Osteocyte (in vitro differentiated cells): ENCODE measurements at places on chromosomes 16 and 17. TPM values are rescaled to one million over a fixed set of nuclear protein-coding genes. Genes with fewer than 3 reads are reported as not detected.

DNA sequence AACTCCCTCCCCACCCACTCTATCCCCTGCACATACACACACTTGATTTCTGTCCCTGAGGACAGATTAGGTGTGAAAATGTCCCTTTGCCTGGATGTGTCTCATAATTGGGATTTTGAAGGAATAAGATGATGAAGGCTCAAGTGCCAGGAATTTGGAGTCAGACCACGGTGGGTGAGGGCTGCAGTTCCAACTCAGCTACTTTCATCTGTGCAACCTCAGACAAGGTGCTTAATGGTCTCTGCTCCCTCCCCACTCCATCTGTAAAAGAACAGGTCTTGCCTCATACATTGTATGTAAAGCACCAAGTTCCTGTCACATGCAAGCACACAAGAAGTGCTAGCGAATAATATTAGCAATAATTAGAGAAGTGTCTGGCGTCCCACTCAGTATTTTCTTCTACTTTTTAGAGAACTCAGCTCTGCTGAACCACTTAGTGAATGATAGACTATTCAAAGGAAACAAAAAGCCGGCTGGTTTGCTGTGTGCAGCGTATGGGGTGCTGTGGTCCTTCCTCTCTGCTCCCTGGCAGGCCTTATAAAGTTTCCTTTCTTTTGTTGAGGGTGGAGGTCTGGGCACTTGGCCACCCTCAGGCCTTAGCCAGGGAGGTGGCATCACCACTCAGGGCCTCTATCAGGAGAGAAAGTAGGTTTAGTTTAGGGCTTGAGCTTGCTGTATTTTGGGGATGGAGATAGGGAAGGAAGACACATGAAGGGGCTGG is 6.4 kb downstream of the TBX4 start:
- peak; percentile 27 for DNase-seq
- H3K4me1 ChIP-seq: peaks cover 32% of the 10 kb centered on the region
- H3K27ac ChIP-seq: no peak overlapping the region
- no peak overlapping the region for H3K4me3 ChIP-seq
- peaks cover 4% of the 10 kb centered on the region for H3K36me3 ChIP-seq
- H3K27me3 ChIP-seq: peaks cover 79% of the 10 kb centered on the region

GRCh38 chr16:12708266-12708665 is 95.4 kb downstream of the CPPED1 start:
- no peak overlapping the region for H3K27ac ChIP-seq
- DNase-seq: no peak
- no peak overlapping the region for H3K4me3 ChIP-seq
- peaks cover 2% of the 10 kb centered on the region for H3K4me1 ChIP-seq

DNA sequence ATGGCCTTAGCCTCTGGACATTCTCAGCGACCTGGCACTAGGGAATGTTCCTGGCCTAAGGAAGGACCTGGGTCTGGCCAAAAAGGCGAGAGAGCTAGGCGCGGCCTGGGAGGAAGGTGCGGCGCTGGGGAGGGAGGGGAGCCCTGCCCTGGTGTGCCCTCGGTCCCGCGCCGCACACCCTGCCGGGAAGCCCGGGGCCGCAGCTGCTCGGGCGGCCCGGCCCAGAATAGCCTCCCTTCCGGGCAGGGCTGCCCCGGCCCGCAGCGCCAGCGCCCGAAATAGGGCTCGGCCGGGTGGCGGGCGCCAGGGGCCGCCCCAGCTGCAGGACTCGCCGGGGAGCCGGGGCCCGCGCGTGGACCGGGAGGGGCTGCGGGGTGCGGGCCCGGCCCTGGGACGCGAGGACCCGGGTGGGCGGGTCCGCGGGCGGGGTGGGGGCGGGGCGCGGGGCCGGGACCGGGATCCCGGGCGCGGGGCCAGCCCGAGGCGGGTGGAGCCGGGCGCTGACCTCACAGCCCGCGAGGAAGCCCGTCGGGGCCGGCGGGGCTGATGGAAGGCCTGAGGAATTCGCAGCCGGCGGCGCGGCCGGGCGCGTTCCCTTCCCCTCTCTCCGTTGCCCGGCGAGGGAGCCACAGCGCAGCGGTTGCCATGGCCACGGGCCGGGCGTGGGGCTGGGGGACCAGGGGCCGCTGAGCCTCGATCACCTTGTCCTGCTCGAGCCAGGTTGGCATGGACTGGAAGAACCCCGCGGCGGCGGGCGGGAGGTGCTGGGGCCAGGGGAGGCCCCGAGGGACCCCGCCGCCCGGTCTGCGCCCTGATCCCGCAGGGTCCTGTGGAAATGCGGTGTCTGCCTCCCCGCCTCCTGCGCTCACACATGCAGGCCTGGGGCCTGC is 18.1 kb downstream of the SOCS3 start:
- DNase-seq: peak; percentile 88
- H3K36me3 ChIP-seq: no peaks in the 10 kb centered on the region
- peak overlapping the region; percentile 96 for H3K27ac ChIP-seq
- H3K4me3 ChIP-seq: no peak overlapping the region
- peaks cover 32% of the 10 kb centered on the region for H3K4me1 ChIP-seq

GRCh38 chr17:73452009-73452408 is 140.2 kb upstream of the CDC42EP4 start:
- no peaks in the 10 kb centered on the region for H3K4me1 ChIP-seq
- DNase-seq: no peak
- no peaks in the 10 kb centered on the region for H3K27me3 ChIP-seq

- H3K27me3 ChIP-seq: no peaks in the 10 kb centered on the region
- H3K4me3 ChIP-seq: no peak overlapping the region
- peaks cover 29% of the 10 kb centered on the region for H3K36me3 ChIP-seq
These were observed 39.3 kb downstream of the TADA2A start for GRCh38 chr17:37446027-37446426.

DNA sequence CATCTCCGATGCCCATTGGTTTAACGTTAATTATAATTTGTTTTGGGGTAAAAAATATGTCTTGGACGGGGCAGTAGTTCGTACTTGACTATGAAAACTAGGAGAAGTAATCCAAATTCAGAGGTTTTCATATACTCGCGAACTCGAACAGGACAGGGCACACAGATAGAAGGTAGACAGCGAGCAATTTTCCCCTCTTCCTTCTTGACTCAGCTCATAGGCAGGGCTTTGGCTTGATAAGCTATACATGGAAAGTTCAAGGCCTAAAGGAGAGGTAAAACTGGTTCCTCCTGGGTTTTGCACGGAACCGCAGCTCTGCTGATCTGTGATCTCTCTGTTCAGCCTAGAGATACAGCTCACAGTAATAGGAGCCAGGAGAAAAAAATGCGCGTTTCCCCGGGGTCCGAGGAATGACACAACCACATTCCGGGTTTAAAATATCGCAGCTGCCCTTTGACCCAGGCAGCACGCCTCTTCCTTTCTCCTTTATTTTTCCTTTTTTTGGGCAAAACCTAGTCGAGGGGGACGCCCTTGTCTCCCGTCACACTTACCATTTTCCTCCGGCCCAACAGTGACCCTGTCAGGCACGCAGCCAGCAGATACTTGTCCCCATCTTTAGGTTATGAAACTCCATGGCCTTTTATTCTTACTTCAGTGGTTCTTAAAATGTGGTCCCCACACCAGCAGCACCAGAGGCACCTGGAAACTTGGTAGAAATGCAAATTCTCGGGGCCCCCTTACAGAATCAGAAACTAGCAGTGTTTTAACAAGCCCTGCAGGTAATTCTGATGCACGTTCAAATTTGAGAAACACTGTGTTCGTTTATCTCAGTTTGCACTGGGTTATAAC is 1.7 kb upstream of the LASP1 start:
- no peaks in the 10 kb centered on the region for H3K27me3 ChIP-seq
- peak overlapping the region; percentile 86 for H3K27ac ChIP-seq
- H3K4me3 ChIP-seq: peak overlapping the region; percentile 88
- H3K36me3 ChIP-seq: peaks cover 1% of the 10 kb centered on the region
- H3K4me1 ChIP-seq: peaks cover 54% of the 10 kb centered on the region

DNA sequence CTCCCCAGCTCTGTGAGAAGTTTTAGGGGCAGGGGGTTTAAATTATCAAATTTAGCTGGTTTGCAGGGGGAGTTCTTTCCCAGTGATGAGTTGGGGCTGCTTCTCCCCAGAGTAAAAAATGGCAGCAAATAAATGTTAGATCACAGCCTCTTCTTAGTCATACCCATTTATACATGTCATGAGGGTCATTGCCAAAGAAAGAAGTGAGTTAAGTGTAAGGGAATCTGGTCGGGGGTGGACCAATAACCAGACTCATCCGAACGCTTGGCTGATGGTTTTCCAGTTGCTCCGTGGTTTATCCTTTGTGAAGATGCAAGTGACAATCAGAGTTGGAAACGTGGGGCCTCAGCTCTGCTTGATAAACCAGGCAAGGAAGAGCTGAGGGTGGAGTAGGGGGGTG is 87.1 kb downstream of the PLXDC1 start:
- H3K27ac ChIP-seq: no peak overlapping the region
- H3K4me3 ChIP-seq: no peak overlapping the region
- H3K36me3 ChIP-seq: no peaks in the 10 kb centered on the region
- DNase-seq: no peak
- H3K4me1 ChIP-seq: peaks cover 8% of the 10 kb centered on the region

DNA sequence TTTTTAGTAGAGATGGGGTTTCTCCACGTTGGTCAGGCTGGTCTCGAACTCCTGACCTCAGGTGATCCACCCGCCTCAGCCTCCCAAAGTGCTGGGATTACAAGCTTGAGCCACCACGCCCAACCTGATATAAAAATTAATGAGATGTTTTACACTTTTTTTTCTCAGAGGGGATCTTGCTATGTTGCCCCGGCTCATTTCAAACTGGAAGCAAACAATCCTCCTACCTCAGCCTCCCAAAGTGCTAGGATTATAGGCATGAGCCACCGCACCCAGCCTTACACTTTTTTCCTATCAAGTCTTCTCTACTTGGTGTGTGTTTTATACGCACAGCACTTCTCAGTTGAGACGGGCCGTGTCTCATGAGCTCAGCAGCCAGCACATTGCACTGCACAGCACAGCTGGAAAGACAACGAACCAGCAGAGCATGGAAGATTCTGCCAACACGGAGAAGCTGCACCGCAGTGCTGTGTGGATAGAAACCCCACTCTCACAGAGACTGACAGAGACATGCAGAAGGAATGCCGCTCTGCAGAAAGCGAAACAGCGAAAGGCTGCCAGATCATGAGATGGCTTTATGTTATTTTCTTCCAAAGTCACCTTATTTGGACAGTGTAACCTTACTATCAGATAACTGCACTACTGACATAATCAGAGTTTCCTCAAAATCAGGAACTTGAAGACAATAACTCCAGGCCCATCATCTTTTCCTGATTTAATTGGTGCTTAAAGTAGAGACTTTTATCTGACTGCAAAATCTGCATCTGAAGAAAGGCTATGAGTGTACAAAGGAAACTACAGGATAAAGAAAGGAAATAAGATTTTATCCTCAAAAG is 6.5 kb upstream of the QRICH2 start:
- peaks cover 31% of the 10 kb centered on the region for H3K36me3 ChIP-seq
- H3K27me3 ChIP-seq: no peaks in the 10 kb centered on the region
- DNase-seq: no peak

DNA sequence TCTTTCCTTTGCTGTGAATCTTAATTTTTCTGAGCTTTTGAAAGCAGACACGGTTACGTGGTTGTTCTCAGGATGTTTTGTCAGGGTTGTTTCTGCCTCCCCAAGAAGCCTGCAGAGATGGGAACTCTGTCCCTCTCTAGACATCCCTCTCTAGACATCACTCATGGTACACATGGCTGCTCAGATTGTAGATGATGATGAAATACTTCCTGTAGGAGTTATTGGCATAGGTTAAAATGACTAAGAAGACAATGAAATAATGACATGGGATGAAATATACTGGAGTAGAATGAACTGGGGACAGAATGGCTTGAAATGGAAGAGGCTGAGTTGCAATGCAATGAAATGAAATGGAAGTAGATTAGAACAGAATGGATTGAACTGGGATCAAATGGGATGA is 253.4 kb downstream of the SHISA9 start:
- no peaks in the 10 kb centered on the region for H3K36me3 ChIP-seq
- H3K4me1 ChIP-seq: no peaks in the 10 kb centered on the region
- no peak overlapping the region for H3K27ac ChIP-seq
- no peaks in the 10 kb centered on the region for H3K27me3 ChIP-seq
- no peak for DNase-seq

DNA sequence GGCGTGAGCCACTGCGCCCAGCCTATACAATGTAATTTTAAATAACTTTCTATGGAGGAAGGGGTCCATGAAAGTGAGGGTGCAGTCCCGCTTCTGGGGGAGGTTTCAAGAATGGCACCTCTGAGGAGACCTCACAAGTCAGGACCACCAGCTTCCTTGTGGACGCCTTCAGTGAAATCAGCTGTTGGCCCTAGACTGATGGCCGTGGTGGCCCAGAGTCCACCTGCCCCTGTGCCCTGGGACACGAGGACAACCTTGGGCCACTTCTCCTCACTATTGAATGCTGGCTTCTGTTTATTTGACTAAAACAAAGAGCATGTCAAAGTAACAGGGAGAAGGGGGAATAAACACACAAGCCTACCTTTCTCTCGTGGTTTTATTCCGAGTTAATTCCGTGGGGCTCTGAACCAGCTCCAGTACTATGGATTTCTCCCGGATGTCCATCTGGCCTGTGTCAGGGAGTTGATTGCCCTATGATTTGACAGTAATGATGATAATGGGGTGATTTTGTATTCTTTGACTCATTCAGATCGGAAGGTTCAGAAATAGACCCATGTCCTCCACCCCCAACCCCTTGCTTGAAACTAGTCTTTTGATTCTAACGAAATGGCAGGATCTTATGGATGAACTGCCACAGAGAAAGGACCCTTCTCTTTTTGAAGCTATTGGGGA is 8.6 kb upstream of the CBX4 start:
- H3K36me3 ChIP-seq: no peaks in the 10 kb centered on the region
- H3K4me1 ChIP-seq: peaks cover 26% of the 10 kb centered on the region
- DNase-seq: no peak

- peaks cover 17% of the 10 kb centered on the region for H3K4me1 ChIP-seq
- no peaks in the 10 kb centered on the region for H3K36me3 ChIP-seq
- H3K27ac ChIP-seq: no peak within 1 kb of the TSS
- peak; percentile 92 for DNase-seq
- H3K27me3 ChIP-seq: peaks cover 28% of the 10 kb centered on the region
These were observed at the start of gene FAM171A2 for GRCh38 chr17:44363613-44364159. FAM171A2 (minus strand) TSS chr17:44363853; CDS start chr17:44363714, 139 bp downstream.

DNA sequence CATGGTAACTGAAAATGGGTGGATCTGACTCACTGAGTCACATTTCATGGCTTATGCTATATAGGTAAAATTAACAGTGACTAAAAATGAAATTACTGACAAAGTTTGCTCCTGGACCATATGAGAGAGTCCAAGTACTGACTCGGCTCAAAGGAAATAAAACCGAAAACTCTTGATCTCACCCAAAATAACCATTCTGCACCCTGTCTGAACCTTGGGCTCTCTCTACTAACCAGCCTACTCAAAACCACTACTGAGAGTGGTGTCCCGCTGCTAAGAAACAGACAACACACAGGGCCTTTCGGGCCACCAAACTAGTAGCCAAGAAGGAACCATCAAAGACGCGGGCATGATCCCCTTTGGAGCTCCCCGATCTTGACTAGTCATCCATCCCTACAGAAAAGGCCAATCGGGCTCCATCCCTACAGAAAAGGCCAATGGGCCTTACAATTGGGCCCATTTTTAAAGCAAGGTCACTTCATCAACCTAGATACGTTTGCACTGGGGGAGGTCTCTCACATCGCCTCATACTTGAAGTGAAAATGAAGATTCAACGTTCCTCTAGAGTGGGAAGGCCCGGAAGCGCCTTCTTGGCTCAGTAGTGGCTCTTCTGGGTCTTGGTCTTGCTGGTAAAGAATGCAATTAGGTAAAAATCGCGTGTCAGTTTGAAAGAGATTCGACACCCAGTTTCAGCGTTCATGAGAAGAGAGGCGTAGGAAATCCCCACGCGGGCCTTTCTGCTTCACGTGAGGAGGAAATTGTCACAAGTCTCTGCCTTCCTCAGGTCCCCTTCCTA is 720 bp upstream of the ZPBP2 start:
- peaks cover 65% of the 10 kb centered on the region for H3K27me3 ChIP-seq
- no peaks in the 10 kb centered on the region for H3K36me3 ChIP-seq
- no peak for DNase-seq
- H3K27ac ChIP-seq: no peak overlapping the region
- peaks cover 10% of the 10 kb centered on the region for H3K4me1 ChIP-seq

Gene KRTAP4-9
- not detected in 2 replicates for total RNA-seq

Gene GJD3
- total RNA-seq: 0.40 TPM in 1 of 2 replicates, not detected in the other

Gene MMP15
- 4.9 and 5.2 TPM in 2 replicates for total RNA-seq

Gene CHRNE
- 0.27 TPM in 1 of 2 replicates, not detected in the other for total RNA-seq

Gene GPR142
- total RNA-seq: not detected in 2 replicates

Gene CMTM4
- 22.8 and 24.4 TPM in 2 replicates for total RNA-seq
